ENCODE measurements at places on chromosomes 1 and 21.

DNA sequence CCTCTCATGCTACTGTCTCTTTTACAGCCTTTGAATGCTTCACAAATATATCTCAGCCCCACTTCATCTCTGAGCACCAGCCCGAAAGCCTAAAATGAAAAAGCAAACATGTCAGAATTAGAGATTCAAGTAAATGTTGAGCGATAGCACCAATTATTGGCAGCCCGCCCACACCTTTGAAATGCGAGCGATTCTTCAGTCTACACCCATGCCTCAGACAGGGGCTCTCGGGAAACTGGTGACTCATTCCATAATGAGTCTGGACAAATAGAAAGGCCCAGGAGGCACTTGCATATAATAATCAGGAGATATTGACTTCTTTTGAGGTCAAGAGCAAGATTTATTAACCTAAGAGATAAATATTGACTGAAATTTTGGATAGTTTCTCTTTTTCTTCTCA lies 487.3 kb upstream of the PTBP2 start:
- DNase-seq = no peak

GRCh38 chr1:73511038-73511437 lies 686.9 kb downstream of the LRRIQ3 start:
- no peak for DNase-seq

DNA sequence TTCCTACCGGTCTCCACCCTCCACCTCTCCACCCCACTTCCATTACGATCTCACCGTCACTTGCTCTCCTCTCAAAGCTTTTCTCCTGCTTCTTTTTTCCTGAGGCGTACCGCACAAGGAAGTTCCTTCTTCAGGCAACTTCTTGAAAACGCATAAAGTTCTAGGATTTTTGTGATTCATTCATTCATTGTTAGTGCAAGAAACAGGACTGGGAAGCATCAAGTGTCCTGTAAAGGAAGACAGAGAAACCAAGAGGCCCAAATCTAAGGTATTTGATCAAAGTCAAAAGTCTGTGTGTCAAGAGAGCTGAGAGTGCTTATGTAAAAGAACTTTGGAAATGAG lies 1.3 kb upstream of the RCC2 start:
- no peak for DNase-seq

DNA sequence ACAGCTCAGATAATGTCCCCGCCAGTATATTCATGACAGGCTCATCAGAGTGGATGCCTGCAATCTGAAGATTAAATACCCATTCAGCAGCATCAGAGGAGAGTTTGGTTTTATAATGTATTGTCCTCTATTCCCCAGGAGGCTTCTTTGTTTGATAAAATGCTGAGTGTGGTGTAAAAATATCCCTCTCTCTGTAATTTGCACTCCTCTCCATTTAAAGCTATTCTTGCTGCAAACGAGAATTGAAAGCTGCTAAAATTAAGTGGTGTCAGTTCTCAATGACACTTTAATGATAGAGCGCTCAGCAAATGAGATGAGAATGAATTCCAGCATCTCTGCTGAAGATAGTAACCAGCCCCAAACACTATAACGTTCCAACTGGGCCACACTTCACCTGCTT lies 205.7 kb upstream of the RRP15 start:
- no peak for DNase-seq

GRCh38 chr21:33789697-33790096 lies 125.9 kb downstream of the ATP5PO start:
- DNase-seq = no peak

DNA sequence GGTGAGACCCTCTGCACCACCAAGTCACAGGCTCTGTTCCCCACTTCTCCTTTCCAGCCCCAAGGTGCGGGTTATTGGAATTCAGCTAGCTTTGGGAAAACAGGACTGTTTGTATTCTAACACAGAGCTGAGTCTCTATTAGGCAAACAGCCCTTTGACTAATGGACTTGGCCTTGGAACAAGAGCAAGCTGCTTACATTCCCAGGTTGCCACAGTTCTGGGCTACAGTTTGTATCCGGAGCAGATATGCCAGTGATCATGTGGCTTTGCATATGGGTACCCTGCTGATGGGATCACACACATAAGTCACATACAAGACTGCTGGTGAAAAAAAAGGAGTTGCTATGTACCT lies 110.5 kb upstream of the COA6 start:
- DNase-seq = no peak

- no peak for DNase-seq
Measured at GRCh38 chr1:11736746-11737639, 1.1 kb downstream of the AGTRAP start.

GRCh38 chr21:42621819-42622177 lies 31.6 kb upstream of the PDE9A start:
- DNase-seq = no peak

- DNase-seq = no peak
Measured at GRCh38 chr1:212433577-212434462, 1.1 kb downstream of the NENF start.

- DNase-seq = no peak
Measured at GRCh38 chr1:160647329-160647720, 481 bp upstream of the SLAMF1 start.

GRCh38 chr21:40853956-40854688 lies 7.2 kb upstream of the DSCAM start:
- no peak for DNase-seq

- no peak for DNase-seq
Measured at GRCh38 chr1:186413319-186413718, 37.7 kb downstream of the ODR4 start.

DNA sequence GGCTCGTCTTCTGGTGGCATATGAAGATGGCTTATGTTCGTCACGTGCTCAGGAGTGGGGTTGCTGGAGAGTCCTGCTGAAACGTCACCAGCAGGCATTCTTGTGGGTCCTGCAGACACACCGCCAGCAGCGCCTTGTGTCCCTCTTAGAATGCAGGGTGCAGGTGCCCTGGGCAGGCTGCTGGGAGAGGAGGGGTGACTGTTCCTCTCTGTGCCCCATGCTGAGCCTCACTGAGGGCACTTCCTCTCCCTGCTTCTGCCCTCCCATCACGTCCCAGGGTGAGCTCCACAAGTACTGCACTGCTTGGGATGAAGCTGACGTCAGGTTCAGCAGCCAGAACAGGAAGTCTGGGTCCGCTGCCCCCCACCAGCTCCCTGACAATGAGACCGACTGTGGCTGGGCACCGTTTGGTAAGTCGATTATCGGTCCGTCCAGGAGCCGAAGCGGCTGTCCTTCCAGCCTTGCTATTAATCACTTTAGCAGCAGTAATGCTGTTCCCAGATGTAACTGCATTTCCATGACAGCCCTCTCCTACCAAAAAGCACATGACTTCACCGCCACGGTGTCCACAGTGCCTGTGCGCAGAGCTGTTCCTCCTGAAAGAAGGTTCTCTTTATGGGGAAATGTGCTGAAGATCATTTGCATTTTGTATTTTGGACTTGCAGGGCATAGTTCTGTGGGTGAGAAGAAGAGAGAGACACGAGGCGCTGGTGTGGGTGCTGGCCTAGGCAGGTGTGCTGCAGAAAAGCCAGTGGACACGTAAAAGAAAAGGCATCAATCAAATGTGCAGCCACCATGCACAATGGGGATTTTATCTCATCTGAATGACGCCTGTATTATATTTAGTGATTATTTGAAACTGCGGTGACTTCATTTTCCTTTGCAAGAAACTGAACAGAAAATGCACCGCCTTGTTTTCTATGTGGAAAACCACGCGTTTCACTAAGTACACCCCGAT lies 21.0 kb downstream of the SLC37A1 start:
- no peak for DNase-seq

GRCh38 chr1:21783679-21784603 lies 992 bp upstream of the USP48 start:
- no peak for DNase-seq

DNA sequence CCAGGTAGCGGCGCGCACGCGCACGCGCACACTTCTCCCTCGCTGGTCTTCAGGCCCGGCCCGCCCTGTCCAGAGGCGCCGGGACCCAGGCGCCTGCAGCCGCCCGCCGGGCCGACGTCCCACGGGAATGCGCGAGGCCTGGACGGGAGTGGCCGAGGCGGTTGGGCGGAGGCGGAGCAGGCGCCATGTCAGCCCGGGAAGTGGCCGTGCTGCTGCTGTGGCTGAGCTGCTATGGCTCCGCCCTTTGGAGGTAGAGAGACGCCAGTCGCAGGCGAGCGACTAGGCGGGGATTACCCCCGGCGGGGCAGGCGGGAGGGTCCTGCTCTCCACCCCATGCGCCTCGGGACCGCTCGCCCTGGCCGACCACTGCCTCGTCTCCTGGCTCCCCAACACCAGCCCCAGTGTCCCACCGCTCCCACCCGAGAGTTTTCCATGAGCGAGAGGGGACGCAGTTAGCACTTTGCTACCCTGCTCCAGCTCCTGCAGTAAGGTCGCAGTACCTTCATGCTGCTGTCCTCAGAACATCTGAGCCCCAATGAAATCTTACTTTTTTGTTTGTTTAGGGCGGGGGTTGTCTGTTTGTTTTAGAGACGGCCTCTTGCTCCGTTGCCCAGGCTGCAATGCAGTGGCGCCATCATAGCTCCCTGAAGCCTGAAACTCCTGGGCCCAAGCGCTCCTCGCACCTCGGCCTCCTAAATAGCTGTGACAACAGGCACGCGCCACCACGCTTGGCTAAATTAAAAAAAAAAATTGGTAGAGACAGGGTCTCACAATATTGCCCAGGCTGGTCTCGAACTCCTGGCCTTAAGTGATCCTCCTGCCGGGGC lies at the start of gene CATSPERE:
TSS of gene CATSPERE (plus strand) at position 29 of the 827 bp plus-strand sequence. CDS start at position 186, 157 bp downstream.
- DNase-seq = peak; percentile 56

DNA sequence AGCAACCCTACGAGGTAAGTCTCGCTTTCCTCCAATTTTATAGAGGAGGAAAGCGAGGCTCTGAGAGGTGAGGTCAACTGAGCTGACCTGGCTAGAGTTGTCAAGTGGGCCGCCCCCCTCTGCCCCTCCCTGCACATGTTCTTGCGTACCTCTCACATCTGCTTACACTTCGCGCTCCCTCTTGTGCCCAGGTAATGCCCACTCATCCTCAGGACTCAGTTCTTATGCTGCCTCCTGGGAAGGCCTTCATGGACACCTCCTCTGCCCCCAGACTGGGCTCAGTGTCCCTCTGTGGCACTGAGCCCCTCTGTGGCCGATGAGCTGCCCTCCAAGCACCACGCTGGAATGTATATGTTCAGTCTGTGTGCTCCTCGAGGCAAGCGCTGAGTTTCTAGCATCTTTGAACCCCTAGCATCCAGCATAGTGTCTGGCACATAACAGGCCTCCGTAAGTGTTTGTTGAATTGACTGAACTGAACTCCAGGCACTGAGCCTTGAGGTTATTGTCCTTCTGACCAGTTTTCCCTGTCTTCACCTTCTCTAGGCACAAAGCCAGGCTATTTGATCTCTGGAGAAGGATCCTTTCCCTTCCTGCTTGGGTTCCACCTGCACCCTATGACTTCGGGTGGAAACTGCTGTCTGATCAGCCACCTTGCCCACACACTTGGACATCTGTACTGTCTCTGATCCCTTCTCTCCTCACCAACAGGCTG lies 13.5 kb downstream of the MOV10 start:
- DNase-seq = no peak

- no peak for DNase-seq
Measured at GRCh38 chr1:22582661-22583635, 19.7 kb downstream of the EPHA8 start.

GRCh38 chr1:29893046-29893723 lies 656.9 kb downstream of the PTPRU start:
- DNase-seq = no peak

- DNase-seq = no peak
Measured at GRCh38 chr1:204192589-204193352, 3.5 kb downstream of the KISS1 start.

DNA sequence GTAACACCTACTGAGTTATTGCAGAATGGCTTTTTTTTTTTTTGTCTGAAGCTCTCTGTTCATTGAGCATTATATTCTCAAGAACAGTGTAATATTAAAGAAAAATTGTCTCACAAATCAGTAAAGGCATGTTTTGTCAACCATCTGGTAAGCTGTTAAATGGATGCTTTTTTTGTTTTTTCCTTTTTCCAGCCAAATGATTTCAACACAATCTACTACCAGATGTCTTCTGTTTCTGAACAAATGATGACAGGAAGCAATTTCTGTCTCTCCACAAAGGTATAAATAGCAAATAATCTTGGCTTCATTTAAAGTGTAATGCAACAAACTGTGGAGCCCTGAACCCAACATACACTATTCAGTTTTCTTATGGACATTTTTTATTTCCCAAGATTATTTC lies 78.6 kb upstream of the RGS2 start:
- no peak for DNase-seq

- DNase-seq = no peak
Measured at GRCh38 chr1:30008998-30009657, 714.3 kb downstream of the MATN1 start.

- no peak for DNase-seq
Measured at GRCh38 chr1:34618381-34618780, 136.5 kb upstream of the GJB5 start.

- DNase-seq = no peak
Measured at GRCh38 chr1:96971849-96972602, 250.4 kb downstream of the PTBP2 start.

- no peak for DNase-seq
Measured at GRCh38 chr1:59238333-59238934, 58.5 kb upstream of the FGGY start.

DNA sequence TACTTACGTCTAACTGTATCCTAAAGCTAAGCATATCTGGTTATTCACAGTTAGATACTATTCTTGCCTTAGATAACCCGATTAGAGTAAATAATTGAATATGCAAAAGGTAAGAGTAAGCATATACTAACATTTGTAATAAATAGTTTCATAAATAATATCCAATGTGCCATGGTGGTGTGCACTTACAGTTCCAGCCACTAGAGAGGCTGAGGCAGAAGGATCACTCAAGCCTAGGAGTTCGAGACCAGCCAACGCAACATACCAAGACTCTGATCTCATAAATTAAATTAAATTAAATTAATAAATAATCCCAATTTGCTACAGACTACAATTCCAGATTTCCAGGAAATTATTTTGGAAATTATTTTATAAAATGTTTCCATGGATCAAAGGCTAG lies 12.2 kb downstream of the ARID4B start:
- DNase-seq = no peak

DNA sequence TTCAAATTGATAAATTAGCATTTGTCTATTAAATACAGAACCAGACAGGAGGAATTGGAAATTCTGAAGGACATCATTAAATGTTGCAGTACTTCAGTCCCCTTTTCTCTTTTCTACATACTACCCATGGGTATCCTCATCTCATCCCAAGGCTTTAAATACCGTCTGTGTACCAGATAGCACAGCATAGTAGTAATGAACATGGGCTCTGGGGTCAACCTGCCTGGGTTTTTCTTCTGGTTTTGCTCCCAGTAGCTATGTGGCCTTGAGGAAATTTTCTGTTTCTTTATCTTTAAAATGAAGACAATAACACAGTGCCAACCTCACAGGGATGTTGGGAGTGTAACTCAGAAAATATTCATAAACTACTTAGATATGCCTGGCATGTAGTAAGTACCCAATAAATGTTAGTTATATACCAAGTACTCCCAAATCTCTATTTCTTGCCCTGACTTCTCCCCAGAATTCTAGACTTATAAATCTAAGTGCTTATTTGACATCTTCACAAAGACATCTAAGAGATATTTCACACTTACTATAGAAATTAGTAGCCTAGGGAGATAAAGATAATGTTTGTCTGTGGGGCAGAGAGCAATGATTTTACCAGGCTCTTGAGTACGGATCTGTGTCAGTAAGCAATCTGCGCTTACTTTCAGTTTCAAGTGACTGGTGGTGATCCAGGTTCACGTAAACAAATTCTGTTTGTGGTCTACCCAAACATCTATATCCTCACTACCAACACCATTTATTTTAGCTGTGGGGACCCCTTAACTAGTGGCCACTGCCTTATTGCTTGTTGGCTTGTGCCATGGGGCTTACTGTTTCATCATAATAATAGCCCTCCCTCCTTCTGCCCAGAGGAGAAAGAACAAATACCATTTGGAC lies 37.3 kb downstream of the VANGL2 start:
- no peak for DNase-seq

GRCh38 chr1:67468066-67468718 lies 38.0 kb upstream of the SERBP1 start:
- DNase-seq = no peak
